ENCODE measurements at places on chromosomes 7 and 10.

DNA sequence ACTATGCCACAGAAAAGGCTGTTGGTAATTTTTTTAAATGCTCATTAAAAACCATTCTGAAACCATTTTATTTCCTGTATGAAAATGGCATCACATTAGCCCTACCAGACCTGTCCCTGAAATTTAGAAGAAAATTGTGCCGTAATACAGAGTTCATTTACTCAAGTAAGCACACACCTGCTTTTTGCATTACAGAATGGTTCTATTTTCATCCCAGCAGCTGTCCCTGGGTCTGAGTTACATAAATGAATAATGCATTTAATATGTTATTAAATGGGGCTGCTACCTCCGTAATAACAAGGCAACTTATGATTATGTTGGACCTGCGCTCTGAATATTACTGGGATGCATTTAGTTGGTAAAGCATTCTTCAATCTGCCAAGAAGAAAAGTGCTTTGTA lies 508.9 kb downstream of the SORCS1 start:
- DNase-seq, result no peak

DNA sequence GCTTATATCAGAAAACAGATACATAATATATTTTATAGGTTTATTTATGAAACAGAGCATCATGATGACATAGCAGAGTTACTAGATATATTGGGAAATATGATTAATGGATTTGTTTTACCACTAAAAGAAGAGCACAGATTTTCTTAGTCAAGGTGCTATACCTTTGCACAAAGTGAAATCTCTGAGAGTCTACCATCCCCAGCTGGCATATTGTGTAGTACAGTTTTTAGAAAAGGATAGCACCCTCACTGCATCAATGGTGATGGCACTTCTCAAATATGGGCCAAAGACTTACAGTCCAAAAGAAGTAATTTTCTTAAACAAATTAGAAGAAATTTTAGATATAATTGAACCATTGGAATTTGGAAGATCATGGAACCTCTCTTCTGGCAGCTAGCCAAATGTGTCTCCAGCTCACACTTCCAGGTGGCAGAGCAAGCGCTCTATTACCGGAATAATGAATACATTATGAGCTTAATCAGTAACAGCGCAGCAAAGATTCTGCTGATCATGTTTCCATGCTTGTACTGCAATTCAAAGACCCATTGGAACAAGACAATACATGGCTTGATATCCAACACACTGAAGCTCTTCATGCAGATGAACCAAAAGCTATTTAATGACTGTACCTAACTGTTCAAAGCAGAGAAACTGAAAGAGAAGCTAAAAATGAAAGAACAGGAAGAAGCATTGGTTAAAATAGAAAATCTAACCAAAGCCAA lies 21.9 kb upstream of the CREB3L2 start:
- no peak for DNase-seq

DNA sequence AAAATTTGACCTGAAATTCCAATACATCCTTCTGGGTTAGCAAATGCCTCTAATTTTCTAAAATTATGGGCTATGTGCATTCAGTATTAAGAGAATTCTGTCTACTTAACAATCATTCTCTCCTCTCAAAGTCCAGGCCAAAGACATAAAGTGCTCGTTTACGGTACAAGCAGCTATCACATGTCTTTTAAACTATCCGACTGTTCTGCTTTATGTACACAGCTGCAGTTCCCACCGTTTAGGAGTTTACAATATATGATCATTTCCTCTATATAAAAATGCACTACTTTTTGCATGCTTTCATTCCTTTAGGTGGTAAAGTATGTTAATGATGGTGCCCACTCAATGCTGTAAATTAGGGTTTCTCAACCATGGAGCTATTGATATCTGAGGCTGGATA lies 34.0 kb downstream of the CDK6 start:
- DNase-seq, result no peak

- no peak for DNase-seq
These were observed 34.0 kb upstream of the INSIG1 start for GRCh38 chr7:155263581-155264143.

DNA sequence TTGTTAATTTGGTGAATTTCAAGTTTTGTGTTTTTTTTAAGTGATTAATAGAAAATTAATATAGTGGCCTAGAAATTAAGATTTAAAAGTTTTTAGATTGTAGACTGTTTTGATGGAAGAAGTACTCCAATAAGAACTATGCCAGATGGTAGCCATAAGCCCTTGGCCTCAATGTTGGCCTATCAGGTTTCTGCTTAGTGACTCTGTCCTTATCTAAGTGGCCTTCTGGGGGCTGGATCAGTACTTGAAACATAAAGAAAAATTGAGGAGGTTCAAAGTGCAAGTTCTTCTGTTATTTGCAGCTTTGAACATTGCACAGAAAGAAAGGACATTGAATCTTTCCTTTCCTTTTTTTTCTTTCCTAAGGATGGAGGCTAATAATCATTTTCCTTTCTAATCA lies 9.9 kb downstream of the CCDC126 start:
- no peak for DNase-seq

GRCh38 chr7:156639426-156640256 lies 933 bp upstream of the RNF32 start:
- DNase-seq, result no peak

- DNase-seq, result no peak
These were observed 72.1 kb downstream of the ZMIZ1 start for GRCh38 chr10:79140855-79141254.

DNA sequence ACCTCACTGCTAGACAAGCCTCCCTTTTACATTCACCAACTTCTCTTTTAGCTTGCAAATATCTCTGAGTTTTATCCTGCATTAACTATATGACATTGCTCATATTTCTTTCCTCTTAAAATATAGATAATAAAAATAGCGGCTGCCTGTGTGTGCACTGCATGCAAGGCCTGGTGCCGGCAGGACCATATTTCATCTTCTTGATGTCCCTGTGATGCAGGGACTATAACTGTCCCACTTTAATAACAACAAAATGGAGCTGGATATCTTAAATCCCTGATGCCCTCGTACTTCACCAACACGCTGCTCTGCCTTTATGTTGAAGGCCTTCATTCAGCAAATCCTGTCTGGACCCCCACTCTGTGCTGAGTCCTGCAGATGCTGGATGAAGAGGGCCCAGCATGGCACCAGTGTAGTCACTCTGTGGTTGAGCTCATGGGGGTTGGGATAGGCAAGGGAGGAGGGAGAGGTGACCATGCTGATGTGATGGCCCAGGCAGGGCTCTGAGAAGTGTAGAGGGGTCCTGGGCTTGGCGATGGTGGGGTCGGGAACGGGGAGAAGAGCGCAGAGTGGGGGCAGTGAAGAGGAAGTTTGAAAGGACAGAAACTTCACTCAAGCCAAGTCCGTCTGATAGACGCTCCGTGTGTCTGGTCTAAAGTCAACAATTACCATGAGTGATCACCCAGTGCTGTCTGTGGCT lies 40.4 kb downstream of the C10orf90 start:
- no peak for DNase-seq

DNA sequence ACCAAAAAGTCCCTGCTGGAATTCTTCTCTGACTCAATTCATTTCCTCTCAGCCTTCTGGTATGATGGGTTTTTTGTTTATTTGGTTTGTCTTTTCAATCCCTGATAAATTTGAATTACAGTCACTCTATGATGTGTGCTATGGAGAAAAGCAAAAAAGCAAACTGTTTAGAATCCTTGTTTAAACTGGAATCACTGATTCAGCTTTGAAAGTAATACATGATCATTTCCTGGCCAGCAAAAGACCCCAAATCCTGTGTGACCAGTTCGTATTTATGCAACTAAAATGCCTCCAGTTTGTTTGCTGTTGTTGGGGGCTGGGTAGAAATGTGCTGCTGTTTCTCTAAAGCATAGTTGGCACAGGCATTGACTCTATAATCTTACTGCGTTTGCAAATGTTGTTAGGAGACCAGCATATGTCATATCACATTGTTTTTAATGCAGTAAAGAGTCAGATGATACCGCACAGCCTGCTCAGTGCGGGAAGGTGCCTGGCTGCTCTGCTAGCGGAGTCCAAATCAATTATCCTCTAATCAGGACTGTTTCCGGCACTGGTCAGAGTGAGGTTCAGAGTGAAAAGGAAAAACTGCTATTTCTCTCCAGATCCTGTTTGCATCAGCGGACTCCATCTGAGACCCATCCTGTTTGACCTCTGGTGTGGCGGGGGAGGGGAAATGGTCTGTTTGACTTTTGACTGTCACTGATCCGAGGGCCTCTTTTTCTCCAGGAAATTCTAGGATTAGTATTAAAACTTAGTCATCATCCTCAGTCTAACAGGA lies 40.6 kb upstream of the ADD3 start:
- DNase-seq, result no peak

GRCh38 chr7:131655866-131656265 lies 99.4 kb upstream of the PODXL start:
- DNase-seq, result no peak

GRCh38 chr10:48945441-48946130 lies 5.9 kb upstream of the LRRC18 start:
- no peak for DNase-seq

GRCh38 chr10:52897162-52897561 lies 124.6 kb upstream of the MBL2 start:
- no peak for DNase-seq

DNA sequence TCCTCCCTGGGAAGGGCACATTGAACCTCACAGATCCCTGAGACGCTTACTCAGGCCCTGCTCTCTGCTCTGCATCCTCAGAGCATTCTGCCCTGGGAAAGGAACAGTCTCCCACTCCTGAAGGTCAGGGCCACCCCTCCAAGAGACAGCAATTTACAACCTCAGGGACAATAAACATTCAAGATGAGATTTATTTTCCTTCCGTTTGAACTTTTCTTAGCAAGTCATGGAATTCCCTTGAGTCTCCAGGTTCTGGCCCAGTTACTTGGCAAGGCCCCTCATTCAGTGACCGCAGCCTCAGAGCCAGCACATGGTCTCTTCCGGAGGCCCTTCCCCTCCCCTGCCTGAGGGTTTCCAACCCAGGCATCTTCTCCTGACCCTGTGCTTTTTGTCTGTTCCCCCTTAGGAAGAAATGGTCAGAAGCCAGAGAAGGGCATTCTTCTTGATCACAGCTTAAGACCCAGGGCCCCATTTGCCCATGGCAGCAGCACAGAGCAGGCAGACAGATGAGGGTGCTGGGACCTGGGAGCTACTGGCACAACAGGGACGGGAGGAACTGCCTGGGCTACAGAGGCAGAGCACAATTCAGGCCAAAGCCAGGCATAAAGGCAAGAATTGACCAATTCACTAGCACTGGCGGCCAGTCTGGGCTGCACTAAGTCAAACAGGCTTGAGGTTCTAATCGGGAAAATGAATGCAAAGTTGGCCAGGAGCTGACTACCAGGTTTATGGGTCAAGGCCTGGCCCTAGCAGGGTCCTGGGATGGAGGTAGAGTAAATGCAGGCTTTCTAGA lies 56.7 kb downstream of the VSTM4 start:
- no peak for DNase-seq

GRCh38 chr7:112176693-112177415 lies 29.3 kb downstream of the DOCK4 start:
- no peak for DNase-seq

GRCh38 chr10:131777162-131777561 lies 123.6 kb upstream of the PPP2R2D start:
- DNase-seq, result no peak

DNA sequence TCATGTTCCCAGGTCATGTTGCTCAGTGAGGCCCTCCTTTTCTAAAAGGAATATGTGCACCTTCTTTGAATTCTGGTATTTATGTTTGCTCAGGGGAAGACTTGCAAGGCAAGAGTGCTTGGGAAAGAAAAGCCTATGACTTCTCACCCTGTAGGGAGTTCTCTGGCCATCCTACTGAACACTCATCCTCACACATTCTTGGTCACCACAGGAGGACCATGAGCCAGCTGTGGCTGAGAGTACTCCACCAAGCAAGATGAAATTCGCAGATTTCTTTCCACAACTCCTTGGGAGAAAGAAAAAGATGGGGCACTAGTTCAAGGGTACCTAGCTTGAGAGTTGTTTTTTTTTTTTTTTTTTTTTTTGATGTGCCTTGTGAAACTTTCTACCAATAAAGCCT lies 179.6 kb downstream of the FZD1 start:
- DNase-seq, result no peak

GRCh38 chr7:96991546-96992191 lies 13.7 kb upstream of the DLX6 start:
- no peak for DNase-seq

GRCh38 chr10:107383357-107383756 lies 218.9 kb upstream of the SORCS1 start:
- DNase-seq, result no peak

DNA sequence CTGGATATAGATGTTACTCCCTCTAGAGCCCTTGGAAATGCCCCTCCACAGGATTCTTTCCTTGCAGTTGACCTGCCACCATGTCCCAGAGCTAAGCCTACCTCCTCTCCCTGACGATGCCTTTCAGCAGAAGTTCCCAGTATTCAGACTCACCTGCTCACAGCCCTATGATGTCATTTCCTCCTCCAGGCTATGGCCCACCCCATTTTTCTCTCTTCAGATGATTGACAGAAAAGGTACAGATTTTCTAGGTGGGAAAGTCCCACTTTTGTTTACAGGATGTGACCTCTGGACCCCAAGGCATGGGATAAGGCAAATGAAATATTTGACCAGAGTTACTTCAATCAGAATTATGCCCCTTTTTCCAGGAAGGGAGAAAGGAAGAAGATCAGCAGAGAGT lies 280.2 kb upstream of the PHYHIPL start:
- no peak for DNase-seq

DNA sequence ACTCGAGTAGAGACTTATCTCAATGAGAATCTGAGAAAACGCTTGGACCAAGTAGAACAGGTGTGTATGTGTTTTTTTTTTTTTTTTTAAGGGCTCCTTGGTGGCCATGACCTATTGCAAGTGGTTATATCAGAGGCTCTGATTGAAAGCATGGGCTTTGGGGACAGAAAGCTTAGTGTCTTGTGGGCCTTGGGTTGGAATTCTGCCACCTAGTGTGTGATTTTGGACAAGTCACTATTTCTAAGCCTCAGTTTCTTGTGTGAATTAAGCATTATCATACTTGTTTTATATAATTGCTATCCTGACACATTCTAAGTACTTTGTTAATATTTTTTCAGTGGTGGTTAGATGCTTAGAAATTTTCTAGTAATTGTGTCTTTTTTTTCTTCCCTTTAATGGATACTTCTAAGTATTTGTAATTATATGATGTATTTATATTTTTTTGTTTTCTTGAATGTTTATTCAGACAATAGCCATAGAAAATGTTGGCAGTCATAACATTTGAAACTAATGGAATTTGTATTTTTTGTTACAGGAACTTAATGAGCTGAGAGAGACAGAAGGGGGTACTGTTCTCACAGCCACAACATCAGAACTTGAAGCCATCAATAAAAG lies 33.1 kb downstream of the SMC3 start:
- DNase-seq, result no peak

- DNase-seq, result no peak
These were observed 627.4 kb downstream of the REEP3 start for GRCh38 chr10:64148607-64149006.

DNA sequence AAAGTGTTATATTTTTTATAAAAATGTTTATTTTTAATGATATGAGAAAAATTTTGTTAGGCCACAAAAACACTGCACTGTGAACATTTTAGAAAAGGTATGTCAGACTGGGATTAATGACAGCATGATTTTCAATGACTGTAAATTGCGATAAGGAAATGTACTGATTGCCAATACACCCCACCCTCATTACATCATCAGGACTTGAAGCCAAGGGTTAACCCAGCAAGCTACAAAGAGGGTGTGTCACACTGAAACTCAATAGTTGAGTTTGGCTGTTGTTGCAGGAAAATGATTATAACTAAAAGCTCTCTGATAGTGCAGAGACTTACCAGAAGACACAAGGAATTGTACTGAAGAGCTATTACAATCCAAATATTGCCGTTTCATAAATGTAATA lies 64.8 kb upstream of the CAPZA2 start:
- DNase-seq, result no peak
